Hematopoietic multipotent progenitor cell treated with erythropoietin and hydrocortisone succinate and interleukin-3 and kit ligand, for 6 days (in vitro differentiated cells): ENCODE measurements at places on chromosomes 7 and 10.
A peak's percentile ranks its signal among the peaks of the same experiment; 100 is the strongest.

GRCh38 chr7:56157238-56157790, 41.1 kb upstream of the NUPR2 start:
- DNase-seq = no peak

- no peak for DNase-seq
Observed at GRCh38 chr10:11194859-11195586, 177.4 kb downstream of the CELF2 start.

DNA sequence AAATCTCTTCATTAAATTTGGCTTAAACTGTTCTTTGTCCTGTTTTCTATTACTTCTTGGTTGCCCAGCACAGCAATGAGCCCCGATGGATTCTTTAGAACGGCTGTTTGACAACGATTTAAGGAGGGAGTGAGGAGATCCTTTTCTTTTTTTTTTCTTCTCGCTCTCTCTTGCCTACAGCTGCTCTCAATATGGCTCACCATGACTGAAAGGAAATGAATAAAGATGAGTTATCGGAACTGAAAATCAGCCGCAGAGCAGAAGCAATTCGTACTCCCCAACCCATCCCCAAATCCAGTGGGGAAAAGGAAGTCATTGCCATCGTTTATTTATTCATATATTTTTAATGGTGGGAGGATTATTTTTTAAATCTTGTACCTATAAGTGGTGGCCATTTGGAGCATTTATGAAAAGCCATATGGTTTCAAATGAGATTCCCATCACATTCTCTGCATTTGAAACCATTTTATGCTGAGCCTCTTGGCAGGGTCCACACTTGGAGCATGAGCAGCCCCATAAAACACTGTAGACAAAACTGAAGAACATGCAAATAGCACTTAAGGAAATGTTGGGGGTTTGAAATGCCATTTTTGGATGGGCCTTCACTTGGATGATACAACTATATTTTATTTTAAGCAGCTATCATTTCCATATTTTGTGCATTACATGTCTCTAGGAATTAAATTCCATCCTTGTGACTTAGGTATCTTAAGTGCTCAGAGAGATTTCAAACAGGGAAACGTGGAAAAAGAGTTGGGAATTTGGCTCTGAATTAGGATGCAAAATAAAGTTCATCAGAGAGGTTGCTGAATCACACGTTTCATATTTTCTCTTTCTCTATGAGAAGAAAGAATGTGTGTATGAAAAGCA, 107.7 kb upstream of the FZD1 start:
- no peak for DNase-seq

- no peak for DNase-seq
Observed at GRCh38 chr7:158395780-158396278, 191.8 kb downstream of the PTPRN2 start.

DNA sequence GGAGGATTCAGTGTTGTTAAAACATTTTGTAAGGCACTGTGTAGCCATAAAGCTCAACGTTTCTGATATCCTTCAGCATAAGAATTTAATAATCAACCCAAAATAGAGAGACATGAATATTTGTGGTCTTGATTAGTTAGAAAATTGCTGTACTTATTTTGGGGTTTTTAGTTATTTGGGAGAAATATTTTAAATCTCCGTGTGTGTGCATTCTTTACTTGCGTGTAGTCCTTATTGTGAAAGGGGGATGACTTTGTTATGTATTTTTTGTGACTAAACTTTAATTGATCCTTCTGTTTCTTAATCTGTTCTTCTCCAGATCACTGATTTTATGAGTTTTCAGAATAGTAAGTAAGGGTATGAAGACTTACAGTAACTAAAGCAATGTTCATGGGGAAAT, 81.2 kb downstream of the ZNRF2 start:
- DNase-seq = no peak

DNA sequence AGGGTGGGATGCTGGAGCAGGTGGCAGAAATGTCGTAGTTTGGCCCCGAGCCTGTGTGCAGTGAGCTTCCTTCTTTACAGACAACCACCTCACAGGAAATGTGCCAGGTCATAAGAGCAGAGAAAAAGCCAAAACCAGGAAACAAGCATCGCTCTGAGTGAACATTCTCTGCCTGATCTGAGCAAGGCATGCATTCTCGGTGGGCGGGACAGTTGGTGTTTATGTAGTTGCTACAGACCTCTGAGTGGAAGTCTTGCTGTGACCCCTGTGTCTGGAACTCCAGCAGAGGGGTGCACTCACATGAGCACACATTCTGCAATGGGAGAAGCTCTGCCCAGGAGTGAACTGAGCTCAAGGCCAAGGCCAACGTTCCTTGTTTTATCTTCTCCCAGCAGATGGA, 230.1 kb downstream of the TCERG1L start:
- peak; percentile 10 for DNase-seq

DNA sequence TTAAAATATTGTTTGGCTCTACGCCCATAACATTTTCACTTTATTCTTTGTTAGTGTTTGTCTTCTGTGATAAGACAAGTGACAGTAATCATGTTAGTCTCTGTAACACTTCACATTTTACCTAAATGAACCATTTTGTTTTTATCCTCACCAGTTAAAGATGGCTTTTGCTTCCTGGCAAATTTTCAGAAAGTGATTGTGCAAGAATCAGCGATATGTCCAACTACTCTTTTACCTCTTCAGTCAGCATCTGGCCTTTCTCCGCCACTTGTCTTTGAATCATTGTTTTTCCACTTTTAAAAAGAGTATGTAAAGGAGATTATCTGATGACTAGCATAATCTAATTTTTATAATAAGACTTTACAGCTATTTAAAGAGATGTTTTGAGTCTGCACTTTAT, 3.5 kb downstream of the DGKB start:
- DNase-seq = no peak

DNA sequence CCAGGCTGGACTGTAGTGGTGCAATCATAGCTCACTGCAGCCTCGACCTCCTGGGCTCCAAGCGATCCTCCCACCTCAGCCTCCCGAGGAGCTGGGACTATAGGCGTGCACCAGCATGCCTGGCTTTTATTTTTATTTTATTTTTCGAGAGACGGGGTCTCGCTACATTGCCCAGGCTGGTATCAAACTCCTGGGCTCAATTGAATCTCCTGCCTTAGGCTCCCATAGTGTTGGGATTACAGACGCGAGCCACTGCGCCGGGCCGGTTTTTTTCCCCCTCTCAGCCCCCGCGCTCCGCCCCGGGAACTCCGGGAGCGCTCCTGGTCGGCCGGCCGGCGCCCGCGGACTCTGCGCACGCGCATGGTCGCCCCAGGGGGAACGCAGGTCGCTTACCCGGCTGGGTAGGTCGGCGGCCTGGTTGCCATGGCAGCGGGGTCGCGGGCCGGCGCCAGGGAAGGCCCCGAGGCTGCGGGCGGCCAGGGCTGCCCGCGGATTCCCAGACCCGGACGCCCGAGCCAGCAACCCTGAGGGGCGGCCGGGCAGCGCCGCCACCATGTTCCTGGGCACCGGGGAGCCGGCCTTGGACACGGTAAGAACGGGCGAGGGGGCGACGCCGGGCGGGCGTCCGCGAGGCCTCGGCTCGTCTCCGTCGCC, at the start of gene IQCE:
TSS of gene IQCE (plus strand) at position 351 of the 654 bp plus-strand sequence. CDS start at position 554, 203 bp downstream.
- peak; percentile 90 for DNase-seq

DNA sequence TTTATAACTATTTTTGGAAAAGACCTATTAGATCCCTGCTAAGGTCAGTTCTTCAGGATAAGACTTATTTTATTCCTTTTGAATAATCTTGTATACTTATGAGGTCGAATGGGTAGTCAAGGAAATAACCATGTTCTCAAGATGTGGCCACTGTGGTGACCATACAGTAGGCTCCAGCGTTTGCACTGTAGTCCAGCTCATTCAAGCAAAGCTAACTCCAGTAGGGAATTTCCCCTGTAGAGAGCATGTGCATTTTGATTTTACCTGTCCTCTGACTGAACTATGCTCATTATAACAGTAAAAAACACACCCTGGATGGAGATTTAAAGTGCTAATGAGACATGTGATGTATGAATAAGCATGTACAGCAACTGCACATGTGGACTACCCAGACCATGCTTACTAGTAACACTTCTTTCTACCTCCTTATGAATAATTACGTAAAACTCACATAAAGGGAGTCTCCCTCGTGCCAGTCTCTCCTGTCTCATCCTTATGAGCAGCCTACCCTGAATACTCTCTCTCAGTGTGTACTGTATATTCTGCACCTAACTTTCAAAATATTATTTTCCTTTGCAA, 32.4 kb upstream of the SEMA3E start:
- DNase-seq = no peak

DNA sequence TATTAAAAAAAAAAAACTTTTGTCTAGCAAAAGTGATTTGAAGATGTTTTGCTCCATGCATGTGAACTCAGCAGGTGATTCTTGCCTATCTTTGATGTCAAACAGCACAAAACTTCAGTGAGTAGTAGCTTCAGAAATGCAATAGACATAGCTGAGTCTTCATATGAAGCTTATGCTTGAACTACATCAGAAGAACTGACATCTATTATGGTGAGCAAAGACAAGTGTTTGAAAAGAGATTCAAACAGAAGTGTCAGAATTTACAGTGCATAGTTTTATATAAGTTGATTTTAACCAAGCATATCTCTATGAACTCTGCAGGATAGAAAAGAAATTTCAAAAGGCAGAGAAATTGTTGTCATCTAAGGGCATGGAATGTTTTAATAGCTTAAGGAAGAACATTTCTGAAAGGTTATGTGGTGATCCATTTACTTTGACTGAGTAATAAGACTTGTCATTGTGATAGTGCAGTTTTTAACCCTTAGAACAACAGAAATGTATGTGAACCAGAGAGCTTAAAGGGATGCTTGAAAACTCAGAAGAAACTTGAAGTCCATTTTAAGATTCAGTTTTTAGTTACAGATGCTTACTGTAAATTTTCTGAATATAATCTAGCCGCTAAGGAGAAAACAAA, 351.4 kb downstream of the MDFIC start:
- no peak for DNase-seq

GRCh38 chr7:36129048-36129534, 24.0 kb upstream of the EEPD1 start:
- no peak for DNase-seq

- no peak for DNase-seq
Observed at GRCh38 chr10:14678637-14679036, 96.1 kb downstream of the FAM107B start.

GRCh38 chr10:126902157-126902556, 3.1 kb upstream of the DOCK1 start:
- DNase-seq = peak; percentile 27

DNA sequence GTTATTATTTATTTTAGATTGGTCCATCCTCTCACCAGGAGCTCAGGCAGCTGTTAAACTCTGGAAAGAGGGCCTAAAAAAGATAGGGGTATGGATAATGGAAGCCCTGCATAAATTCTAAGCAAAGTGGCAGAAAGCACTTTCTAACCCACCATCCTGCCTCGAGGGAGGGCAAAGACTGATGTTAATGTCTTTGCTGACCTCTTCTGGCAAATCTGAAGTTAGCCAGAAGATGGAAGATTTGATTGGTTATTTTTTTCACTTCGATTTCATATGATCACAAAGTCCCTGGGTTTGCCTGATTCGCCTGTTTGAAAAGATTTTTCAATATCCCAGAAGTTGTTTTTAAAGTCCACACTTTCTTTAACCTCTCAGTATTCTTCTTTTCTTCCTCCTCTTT, 24.8 kb downstream of the OR9A2 start:
- peak; percentile 82 for DNase-seq

DNA sequence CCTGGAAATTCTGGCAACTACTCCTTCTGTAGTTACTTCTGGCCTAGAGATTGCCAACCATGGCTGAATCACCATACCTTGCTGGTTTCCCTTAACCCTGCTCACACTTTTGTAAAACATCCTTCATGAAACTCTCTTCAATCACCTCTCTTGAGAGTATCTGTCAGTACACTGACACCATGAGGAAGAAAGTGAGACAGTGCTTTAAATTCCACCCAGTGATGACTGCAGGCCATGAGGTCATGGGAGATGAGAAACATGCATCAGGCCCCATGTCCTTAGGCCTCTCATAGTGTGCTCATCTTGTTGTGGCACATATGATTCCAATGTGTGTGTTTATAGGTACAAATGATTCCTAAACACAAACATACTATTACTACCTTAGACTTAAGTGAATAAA, 24.6 kb upstream of the NAMPT start:
- no peak for DNase-seq

DNA sequence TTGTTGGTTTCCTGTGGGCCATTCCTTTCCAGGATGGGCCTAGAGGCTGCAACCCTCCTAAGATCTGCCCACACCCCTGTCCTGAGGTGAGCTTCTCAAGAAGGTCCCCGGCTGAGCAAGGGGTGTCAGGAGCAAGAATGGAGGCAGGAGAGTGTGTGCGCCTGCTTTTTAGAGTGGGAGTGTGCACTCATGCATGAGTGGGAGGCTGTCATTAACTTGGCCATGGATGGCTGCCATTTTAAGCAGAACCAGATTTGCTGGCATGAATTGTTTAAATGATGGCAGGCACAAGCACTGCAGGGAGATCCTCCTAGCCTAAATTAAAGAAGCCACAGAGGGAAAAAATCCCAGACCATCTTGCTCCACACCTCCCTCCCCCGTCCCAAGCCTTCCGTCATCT, 2.9 kb upstream of the SGPL1 start:
- no peak for DNase-seq

DNA sequence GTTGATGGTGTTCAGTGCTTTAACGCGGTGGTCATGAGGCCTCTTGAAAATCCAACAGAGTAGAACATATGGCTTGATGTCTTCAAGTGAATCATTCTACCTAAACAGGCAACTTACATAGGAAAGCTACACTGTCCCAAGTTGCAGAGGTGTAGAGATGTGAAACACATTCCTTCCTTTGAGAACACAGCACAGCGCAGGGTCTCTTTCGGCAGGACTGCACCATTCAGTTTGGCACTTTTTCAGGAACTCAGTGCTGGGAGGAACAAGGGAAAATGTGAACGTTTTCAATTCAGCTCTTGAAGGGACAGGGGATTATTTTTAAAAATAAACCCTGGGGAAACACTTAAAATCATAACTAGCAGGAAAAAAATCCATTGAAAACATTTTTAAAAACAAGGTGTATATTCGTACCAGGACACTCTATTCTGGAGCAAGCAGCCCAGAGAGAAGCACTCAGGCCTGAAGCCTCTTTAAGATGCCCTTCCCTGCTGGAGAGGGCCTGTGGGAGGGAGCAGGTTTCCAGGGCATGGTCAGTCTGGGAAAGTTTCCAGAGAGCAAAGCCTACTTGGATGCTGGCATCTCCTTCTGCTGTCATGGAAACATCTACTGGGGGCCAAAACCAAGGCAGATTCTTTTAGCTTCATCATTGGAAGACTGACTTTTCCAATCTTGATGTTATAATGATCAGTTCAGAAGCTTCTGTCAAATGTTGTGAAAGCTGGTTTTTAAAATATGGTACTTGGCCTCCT, 60.4 kb upstream of the NPVF start:
- DNase-seq = no peak

- peak; percentile 15 for DNase-seq
Observed at GRCh38 chr7:115135769-115136410, 214.0 kb downstream of the MDFIC start.

GRCh38 chr7:46610746-46611145, 689.7 kb upstream of the IGFBP3 start:
- DNase-seq = no peak

- DNase-seq = no peak
Observed at GRCh38 chr10:52098130-52098529, 216.0 kb upstream of the DKK1 start.
